ENCODE measurements at places on chromosomes 16 and 17.

DNA sequence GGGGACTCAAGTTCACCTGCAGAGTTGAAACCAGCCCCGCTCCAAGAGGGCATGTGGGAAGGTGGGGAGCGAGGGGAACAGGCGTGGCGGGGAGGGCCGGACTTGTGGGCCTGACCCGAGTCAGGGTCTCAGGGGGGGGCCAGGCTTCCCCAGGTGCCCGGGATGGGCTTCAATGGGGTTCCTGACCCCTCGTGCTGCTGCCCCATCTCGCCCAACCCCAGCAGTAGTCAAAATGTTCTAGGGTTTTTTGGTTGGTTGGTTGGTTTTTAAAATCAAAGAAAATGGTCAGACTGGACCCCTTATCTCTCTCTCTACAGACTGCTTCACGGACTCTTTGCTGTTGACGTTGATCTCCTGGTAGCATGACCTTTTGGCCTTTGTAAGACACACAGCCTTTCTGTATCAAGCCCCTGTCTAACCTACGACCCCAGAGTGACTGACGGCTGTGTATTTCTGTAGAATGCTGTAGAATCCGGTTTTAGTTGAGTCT is 69.5 kb downstream of the AMFR start:
- DNase-seq = no peak

GRCh38 chr16:25111403-25112166 is at the start of gene LCMT1:
Gene LCMT1 (plus strand): TSS chr16:25111742. CDS start chr16:25111884, 142 bp downstream.
- DNase-seq = peak; percentile 98

GRCh38 chr17:69878661-69879060 is 196.4 kb upstream of the KCNJ16 start:
- no peak for DNase-seq

DNA sequence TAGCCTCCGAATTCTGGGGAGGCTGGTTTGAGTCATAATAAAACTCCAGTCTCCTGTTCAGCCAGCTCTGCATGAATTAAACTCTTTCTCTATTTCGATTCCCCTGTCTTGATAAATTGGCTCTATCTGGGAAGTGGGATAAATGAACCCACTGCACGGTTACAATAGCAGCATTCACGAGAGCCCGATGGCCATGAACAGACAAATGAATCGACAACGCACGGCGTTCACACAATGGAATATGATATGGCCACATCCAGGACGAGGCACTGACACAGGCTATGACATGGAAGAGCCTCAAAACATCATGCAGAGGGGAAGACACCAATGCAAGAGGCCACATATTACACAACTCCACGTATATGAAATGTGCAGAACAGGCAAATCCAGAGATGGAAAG is 5.6 kb upstream of the CARD14 start:
- no peak for DNase-seq

DNA sequence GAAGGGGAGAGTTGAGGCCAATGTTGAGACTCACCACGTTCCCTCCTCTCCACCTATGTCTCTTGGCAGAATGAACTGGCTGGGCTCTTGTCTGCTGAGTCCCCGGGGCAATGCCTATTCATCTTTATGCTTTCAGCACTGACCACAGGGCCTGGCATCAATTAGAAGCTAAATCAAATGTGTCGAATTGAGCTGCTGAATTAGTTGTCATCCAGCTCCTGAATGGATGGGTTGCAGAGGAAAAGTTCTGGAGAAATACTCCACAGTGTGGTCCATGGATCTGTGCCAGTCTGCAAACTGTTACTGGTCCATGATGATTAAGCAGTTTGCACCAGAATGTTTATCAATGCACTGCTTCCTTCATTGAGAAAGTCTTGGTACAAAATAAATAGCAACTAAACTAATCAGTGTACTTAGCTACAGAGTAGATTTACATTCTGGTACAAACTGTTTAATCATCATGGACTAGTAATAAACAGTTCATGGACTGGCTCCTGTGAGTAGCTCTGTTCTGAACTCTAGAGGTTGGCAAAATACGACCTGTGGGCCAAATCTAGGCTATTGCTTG is 4.6 kb downstream of the CNGB1 start:
- DNase-seq = no peak

DNA sequence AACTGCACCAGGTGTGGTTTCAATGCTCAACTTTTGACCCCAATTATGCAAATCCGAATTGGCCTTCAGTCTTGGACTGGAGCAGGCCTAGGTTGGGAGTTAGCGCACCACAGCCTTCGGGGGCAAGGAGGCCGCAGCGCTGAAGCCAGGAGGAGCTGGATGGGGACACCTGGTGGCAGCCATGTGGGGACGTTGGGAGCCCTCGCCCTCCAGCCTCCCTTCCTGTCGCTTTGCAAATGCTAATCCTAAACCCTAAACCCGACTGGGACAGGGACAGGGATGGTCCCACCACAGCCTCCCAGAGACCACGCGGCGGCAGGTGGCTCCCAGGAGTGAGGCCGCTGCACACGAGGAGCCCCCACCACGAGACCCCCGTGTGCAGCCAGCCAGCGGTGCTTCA is 58.7 kb downstream of the KLHDC4 start:
- no peak for DNase-seq

DNA sequence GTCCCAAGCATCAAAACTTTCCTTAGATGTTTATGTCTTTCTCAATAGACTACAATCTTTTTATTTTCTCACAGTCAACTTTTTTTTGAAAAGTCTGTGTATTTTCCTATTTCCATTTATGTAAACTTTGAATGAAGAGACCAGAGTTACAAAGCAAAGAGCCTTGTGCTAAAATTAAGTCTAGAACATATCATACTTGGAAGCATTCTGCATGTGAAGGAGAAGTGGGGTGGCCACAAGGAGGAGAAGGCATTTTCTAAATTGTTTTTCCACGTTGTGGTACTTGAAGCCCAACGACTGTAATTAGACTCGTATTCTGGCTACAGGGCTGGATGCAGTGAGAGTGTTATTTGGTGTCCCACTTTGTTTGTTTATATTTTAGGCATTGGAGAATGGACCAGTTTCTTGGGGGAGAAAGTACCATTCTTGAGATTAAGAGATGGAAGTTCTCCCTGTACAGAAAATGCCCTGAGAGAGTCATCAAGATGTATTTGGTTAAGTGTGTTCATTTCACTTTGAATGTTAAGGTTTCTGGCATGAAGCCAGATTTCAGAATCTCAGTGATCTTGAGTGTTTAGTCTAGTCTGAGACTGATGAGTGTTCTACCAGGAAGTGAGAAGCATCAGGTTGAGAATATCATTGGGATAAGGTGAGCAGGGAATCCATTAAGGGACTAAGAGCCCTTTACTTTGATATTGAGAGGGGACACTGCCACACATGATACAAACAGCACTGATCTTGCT is 71.6 kb downstream of the MAP2K6 start:
- peak; percentile 16 for DNase-seq

DNA sequence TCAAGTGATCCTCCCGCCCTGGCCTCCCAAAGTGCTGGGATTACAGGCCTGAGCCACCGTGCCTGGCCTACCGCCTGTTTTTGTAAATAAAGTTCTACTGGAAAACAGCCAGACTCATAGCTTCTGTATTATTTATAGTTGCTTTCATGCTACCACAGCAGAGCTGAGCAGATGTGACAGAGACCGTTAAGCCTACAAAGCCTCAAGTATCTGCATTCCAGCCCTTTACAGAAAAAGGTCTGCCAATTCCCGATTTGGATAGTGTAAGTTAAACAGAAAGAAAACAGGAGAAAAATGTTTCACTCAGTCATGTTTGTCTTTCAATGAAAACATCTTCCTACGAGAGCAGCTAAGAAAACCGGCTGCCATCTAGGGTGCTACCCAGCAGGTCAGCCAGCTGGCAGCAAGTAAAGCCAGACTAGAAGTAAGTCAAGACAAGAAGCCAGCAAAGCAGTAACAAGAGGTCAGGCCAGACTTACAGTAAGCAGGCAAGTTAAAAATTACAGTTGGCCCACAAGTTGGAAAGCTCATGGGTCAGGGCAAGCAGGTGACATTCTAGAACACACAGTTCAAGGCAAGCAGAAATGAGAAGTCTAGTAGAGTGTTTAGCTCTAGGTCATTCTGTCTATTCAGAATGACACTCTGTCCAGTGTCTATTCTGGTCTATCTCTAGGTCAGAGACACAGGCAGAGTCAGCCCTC is 17.7 kb downstream of the NCBP3 start:
- DNase-seq = peak; percentile 41

DNA sequence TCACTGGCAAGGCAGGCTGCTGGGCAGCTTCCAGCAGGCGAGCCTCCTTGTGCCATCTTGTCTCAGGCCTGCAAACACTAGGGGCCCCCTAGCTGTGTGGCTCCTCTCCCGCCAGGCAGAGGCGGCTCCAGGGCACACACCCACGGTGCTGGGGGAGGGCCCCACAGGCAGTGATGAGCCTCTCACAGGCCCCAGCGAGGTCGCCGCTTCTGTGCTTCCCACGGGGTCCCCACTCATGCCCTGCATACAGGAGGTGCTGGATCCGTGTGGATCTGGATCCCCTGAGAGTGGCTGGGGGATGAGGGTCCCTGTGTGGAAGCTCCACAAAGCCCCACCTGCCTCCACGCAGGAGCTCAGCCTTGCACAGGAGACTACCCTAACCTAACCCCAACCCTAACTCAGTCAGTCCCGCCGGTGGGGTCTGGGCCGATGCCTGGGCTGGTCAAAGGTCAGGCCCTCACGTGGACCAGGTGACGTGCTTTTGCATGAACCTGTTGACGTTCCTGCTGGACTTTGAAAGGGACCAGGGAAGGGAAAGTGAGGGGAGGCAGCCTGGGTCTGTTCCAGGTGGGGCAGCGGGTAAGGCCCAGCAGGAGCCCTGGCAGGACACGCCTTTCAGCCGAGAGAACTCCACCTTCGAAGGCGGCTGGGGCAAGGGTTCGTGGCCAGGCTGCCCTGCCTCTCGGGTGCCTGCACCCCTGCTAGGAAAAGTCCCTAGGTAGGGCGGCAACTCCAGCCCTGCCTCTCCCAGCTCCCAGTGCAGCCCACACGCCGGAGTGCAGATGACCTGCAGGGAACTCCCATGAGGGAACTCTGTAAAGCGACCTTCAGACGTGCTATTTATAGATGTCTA is 5.2 kb downstream of the SECTM1 start:
- no peak for DNase-seq

- no peak for DNase-seq
These were observed 12.3 kb upstream of the FASN start for GRCh38 chr17:82110298-82110697.

GRCh38 chr17:76351526-76352071 is 2.1 kb downstream of the PRPSAP1 start:
- DNase-seq = no peak

DNA sequence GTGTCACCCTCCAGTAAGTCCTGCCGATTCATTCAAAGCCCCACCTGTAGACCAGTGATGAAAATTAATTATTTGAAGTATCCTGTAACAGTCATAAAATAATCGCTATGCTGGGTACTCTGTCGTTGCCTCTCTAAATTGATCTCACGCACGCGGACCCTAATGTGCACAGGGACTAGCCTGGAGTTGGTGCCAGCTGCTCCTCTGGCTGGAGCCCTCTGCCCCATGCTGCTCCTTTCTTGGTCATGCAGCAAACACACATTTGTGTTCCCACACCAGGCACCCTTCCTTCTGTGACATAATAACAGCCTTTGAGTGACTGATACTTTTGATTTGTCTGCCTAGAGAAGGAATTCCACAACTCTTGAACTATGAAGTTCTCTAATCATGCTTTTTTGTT is 16.0 kb downstream of the RAB11FIP3 start:
- no peak for DNase-seq

GRCh38 chr17:44359006-44359405 is 4.6 kb downstream of the FAM171A2 start:
- no peak for DNase-seq

DNA sequence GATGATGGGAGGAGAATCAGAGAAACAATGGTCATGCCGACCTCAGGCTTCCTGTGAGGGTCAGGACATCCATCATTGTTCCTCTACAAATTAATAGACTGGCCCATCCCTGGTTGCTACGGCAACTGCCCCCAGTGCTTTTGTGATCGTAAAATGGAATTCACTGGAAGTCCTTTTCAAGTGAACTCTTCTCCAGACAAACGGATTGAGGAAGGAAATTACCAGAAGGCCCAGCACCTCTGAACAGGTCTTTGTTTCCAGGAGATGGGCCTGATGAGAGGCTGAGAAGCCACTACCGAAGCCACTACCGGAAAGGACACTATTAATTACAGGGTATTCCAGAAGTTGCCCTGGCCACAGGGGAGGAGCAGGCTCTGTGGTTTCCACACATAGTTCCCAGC is 126.0 kb downstream of the MGAT5B start:
- no peak for DNase-seq

GRCh38 chr17:7063518-7064094 is 16.4 kb downstream of the CLEC10A start:
- no peak for DNase-seq

DNA sequence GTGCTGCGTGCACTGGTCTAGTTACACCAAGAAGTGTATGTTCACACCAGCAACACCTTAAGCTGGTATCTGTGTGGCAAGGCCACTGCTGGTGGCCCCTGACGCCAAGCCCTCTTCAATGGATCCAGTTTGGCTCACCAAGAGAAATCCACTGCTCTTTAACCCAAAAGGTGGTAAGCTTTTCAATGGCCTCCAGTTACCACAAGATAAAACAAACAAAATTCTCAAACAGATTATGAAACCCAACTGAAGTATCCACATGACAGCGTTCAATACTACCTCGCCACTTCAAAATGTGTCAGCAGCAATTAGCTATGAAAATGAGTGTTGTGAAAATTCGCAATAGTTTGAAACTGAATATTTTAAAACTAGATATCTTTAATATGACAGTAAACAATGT is 96.5 kb upstream of the AKTIP start:
- DNase-seq = no peak

DNA sequence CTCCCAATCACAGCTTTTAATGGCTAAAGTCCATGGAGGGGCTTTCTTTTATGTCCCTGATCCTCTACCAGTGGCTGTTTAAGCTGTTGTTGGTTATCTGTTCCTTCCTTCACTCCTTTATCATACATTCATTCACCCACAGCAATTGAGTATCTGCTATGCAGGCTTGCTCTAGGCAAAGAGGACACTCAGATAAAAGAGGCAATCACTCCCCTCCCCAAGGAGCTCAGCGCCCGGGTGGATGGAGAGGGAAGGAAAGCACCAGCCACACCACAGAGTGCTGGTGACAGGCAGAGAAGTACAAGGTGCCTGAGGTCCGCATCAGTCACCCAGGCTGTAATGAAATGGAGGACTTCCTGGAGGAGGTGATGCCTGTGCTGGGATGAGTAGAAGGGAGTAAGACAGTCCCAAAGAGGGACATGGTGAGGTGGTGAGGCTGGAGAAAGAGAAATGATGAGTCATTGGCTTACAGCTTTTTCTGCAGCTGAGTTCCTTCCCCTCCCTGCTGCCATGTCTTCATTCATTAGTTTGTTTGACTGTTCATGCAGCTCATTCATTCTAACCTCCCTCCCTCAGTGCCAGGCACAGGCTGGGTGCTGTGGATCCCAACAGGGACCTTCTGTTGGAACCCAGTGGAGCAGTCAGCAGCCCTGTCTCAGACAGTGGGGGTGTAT is 12.8 kb upstream of the NGFR start:
- DNase-seq = no peak

DNA sequence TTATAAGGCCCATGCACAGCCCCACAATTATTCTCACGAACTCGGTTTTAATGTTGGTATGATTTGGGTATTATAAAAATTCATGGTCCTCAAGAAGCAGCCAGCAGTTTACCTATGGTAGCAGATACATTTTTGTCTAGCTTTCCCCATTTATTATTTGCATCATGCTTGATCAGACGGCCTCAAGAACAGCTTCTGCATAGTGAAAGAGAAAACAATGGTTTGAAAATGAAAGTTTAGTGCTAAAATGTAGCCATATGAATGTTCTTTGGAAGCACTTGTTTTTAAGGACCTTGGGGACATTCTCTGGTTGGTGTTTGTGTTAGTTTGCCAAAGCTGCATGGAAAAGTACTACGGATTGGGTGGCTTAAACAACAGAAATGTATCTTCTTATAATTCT is 72.4 kb upstream of the CPHXL start:
- DNase-seq = no peak

GRCh38 chr17:74123866-74124444 is 79.5 kb upstream of the RPL38 start:
- no peak for DNase-seq

All from NCI-H1105 treated with DMSO at 0.1 percent for 48 hours (cell line).